ENCODE measurements at places on chromosomes 7 and 10. TPM values are rescaled to one million over a fixed set of nuclear protein-coding genes. Genes with fewer than 3 reads are reported as not detected.

MYPN gene
- 0.16 TPM for polyA plus RNA-seq

GRID2IP gene
- 0.88 TPM for polyA plus RNA-seq

DNAH11 gene
- polyA plus RNA-seq = 0.40 TPM

PALD1 gene
- polyA plus RNA-seq = 6.1 TPM

ATG9B gene
- polyA plus RNA-seq = 1.8 TPM

DNA sequence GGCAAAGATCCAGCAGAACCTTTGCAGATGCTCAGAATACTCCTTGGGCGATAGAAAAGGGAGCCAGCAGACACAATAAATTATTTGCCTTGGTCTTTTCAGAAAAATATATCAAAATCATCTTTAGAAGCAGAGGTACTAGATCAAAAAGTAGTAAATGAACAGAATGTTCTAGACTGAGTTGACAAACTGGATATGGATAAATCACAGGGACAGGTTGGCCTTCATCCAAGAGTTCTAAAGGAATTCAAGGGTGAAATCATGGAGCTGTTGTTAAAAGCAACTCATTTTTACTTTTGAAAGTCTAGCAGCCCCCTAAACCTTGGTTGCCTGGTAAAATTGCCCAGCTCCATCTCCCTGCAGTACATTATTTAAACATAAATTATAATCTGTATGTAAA lies 99.1 kb downstream of the PLCE1 start:
- DNase-seq = no peak

DNA sequence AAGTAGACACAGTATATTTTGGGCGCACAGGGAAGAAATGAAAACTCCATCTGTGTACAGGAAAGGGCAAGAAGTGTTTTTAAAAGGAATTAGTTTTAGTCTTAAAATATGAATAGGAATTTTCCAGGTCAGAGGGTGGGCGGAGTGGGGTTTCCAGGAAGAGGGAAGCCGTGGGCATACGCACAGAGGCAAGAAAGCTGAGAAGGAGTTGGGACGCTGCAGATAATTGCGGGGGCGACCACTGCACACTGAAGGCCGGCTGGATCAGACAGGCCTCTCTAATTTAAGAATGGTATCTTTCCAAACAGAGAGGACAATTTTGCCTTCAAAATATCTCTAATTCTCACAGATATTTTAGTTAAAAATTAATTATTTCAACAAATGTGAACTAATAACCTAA lies 189.1 kb upstream of the INHBA start:
- DNase-seq = no peak

- DNase-seq = peak; percentile 37
Observed at GRCh38 chr10:118754229-118754555, 578 bp downstream of the CACUL1 start.

DNA sequence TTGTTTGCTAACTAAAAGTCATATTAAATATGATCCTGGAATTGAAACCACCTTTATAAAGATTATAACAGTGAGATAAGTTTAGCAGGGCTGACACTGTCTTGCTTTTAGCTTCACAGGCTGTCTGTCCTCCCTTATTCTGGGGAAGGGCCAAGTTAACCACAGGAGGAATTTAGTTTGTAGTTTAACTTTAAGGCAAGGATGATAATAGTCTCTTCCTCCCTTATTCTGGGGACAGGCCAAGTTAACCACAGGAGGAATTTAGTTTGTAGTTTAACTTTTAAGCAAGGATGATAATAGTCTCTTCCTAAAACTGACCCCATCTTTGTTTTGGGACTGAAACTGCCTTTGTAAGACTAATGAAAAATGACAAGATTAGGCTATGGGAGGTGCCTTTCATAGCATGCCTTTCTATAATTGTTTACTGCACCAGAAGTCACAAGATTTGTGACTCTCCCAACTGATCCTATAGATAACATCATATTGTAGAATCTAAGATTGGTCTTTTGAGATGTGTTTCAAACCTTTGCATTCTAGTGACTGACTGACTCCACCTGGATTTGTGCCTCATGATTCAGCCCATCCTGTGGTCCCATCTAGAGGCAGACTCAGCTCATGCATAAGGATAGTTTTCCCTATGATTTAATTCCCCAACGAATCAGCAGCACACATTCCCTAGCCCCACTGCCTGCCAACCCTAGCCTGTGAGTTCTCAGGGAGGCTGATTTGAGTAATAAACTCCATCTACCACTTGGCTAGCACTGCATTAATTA lies 212.0 kb downstream of the MAGI2 start:
- no peak for DNase-seq

DNA sequence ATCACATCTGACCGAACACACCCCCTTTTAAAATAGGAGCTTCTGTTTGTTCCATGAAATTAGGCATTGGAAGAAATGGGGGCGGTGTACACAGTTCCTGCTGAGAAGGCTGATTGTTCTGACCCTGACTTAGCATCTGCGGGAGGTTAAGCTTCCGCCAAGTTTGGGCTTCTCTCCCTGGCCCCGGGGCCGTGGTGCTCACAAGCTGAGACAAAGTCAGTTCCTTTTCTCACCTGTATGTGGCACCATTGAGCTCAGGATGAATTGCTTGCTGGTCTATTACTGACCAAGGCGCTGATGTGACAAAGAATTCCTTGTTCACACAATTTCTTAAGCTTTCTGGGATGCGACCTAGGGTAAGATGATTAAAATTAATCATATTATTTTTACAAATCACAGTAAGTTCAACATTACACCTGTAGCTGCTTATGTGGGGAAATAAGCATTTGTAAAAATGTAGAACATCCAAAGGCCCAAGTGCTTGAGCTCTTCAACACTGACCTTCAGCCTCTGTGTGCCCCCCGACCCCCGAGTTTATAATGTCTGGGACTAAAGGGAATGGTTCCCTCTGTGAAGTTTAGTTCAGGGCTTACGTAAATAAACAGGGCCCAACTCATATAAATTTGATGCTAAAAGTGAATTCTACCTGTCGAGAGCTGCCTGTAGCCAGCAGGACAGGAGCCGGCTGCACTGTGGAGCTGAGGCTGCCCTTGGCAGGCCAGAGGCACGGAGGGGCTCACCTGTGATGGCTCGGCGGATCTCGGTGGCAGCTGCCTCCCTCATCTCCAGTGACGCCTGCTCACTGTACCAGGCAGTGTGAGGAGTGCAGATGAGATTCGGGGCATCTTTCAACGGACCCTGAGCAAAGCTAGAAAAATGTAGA lies 50.8 kb downstream of the ZRANB1 start:
- DNase-seq = no peak

- peak; percentile 30 for DNase-seq
Observed at GRCh38 chr10:124255556-124255955, 162.2 kb upstream of the CHST15 start.

GRCh38 chr7:1013581-1013980 lies 30.6 kb downstream of the CYP2W1 start:
- no peak for DNase-seq

DNA sequence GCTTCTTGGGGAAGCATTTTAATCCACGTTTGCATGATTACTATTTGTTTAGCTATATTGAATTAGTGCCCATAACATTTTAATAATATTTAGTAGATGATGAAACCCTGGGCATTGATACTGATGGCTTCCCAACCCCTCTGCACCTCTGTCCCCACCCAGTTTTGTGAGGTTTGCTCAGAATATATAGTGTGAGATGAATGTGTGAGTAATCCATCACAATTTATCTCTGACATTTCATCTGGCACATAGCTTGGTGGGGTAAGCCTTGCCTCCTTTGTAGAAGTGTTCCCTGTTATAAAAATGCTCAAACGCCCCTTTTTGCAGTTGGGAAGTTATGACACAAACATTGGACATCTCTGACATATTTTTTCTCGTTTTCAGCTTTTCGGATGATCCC lies 104.2 kb downstream of the WNT2 start:
- DNase-seq = no peak

DNA sequence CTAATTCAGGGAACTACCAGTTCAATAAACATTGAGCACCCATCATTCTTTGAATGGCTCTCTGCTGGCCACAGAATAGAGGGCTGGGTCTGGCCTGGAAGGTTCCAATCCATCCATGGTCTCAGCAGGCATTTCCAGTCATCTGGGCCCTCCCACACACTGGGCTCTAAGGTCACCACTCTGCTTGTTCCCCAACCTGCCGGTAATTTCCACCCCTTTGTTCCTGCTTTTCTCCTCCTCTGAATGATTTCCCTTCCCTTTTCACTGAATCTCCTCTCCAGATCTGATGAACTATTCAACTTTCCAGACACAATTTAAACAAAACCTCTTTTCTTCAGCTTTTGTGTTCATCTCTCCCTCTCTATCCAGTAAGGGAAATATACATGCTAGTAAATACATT lies 2.6 kb downstream of the BZW2 start:
- no peak for DNase-seq

DNA sequence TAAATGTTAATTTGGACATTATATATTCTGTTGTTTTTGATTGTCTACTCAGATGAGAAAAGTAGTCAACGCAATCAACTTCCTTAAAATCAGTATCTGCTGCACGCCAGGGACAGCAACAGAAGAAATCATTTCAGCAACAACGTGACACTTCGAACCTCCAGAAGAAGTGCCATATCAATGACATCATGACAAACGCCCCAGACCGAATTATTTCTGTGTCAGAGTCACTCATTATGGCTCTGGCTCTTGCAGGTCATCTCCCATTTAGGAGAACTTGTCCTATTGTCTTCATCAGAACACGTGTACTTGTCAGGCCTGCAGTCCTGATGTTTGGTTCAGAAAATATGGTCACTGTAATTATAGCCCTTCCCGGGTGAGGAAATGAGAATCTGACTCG lies 276.3 kb downstream of the ADARB2 start:
- no peak for DNase-seq

DNA sequence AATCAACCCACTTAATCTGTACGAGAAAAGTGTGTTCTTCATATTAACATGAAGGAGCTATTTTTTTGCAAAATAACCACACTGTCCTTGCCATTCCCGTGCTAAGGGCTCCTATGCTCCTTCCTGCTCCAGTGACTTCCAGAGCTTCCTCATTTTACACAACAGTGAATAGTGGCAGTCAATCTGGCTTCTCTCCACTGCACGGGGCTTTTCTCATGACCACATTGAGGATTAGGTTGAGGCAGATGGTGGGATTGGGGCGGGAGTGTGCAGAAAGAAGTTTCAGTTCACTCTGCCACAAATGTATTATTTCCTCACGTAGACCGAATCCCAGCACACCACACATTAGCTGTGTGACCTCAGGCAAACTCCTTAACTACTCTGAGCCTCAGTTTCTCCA lies 235.1 kb downstream of the ARHGAP12 start:
- no peak for DNase-seq

GRCh38 chr10:118102121-118102520 lies 55.4 kb upstream of the RAB11FIP2 start:
- no peak for DNase-seq

GRCh38 chr7:28731092-28731658 lies 227.0 kb downstream of the TRIL start:
- no peak for DNase-seq

- no peak for DNase-seq
Observed at GRCh38 chr7:149783386-149784250, 10.2 kb upstream of the ZNF467 start.

GRCh38 chr10:23780331-23780730 lies 341.5 kb downstream of the OTUD1 start:
- DNase-seq = no peak

GRCh38 chr10:124165827-124166226 lies 72.4 kb upstream of the CHST15 start:
- DNase-seq = no peak

DNA sequence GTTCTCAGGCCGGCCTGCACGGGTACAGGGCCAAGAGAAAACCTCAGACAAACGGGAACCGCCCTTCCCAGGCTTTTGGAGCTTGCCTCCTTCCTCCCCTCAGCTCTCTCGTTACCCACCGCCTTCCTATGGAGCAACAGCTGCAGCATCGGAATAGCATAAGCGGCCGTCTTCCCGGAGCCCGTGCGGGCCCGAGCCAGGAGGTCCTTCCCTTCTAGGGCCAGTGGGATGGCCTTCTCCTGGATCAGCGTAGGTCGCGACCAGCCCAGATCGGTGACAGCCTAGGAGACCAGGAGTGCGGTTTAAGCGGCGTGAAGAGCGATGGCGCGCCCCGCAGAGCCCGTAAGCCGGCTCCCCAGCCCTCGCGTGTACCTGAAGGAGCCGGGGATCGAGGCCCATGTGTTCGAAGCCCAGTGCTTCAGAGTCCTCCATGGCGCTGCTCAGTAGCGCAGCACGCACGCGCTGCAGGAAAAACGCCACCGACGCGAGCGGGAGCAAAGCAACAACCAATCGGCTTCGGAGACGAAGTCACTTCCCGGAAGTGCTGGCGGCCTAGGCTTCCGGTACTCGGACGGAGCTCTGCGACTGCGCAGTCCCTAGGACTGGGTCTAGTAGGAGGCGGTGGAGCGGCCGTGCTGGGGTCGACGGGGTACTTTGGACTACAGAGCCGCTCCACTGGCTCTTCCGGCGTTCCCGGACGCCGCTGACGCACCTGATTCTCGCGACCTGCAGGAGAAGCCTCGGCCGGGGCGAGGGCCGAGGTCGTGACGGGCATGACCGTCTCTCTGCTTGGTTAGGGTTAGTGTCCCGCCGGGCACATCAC lies at the start of gene DDX56:
TSS of gene DDX56 (minus strand) at position 445 of the 823 bp plus-strand sequence. CDS start at position 432, 13 bp downstream.
- peak; percentile 92 for DNase-seq

DNA sequence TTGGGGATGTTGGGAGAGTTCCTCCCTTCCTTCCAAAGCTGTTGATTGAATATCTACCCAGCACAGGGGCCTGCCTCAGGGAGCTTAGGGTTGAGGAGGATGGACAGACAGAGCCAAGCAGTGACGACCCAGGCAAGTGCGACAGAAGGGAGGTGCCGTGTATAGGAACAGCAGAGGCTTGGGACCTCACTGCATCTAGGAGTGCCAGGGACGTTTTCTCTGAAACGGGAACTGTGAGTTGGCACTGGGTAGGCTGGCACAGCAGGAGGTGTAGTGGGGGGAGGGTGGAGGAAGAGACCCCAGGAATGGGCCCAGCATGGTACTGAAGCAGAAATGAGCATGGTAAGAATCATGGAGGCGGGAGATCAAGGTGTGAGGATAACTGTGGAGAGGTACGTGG lies 55.3 kb upstream of the MGMT start:
- DNase-seq = no peak

- DNase-seq = no peak
Observed at GRCh38 chr10:131678171-131678570, 222.6 kb upstream of the PPP2R2D start.

DNA sequence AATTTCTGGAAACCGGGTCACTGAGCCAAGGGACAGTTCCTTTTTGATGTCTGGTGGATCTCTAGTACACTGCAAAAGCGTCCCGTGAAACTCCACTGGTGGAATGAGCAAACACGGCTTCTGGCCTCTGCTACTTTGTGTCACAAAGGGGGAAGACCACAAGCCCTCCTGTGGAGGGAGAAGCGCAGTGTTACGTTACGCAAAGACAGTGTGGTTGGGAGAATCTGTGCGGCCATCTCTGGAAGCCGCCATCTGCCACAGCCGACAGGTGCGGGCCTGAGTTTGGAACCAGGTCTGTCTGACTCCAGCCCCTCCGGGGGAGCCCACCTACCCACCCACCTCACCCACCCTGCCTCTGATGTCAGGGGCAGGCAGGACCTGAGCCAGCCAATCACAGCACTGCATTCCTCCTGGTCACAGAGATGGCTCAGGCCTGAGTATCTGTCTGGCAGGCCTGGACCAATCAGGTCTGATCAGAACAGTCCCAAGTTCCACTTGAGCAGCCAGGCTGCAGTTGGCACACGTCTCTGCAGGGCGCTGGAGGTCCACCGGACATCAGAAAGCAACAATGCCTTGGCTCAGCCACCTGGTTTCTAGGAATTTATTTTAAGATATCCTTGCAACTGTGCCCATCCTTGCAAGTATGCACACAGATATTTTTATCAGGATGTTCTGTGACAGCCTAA lies 3.0 kb upstream of the CYP2W1 start:
- no peak for DNase-seq
